Activated CD4-positive, alpha-beta T cell treated with anti-CD3 and anti-CD28 coated beads for 48 hours (primary cell): ENCODE measurements at places on chromosomes 16 and 17.
A peak's percentile ranks its signal among the peaks of the same experiment; 100 is the strongest.

- peak; percentile 37 for DNase-seq
Observed at GRCh38 chr16:8798174-8798527, 512 bp downstream of the PMM2 start.

DNA sequence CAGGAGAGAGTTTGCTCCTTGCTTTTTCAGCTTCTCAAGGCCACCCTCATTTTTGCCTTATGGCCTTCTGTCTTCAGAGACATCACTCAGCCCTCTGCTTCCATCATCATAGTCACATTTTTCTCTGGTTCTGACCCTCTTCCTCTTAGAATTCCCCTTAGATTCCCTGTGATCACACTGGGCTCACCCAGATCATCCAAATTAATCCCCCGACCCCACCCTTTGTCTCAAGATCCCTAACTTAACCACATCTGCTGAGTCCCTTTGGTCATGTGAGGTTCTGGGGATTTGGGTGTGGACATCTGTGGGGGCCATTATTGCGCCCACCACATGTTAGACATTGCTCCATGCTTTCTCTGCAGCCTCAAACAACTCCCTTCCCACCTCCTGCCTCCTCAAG, 323.4 kb downstream of the CPPED1 start:
- no peak for DNase-seq

GRCh38 chr16:88289968-88290401, 92.8 kb upstream of the ZNF469 start:
- DNase-seq: no peak

- no peak for DNase-seq
Observed at GRCh38 chr16:47377154-47377553, 83.7 kb downstream of the ITFG1 start.

- DNase-seq: no peak
Observed at GRCh38 chr17:63136369-63137012, 170.5 kb downstream of the TANC2 start.

DNA sequence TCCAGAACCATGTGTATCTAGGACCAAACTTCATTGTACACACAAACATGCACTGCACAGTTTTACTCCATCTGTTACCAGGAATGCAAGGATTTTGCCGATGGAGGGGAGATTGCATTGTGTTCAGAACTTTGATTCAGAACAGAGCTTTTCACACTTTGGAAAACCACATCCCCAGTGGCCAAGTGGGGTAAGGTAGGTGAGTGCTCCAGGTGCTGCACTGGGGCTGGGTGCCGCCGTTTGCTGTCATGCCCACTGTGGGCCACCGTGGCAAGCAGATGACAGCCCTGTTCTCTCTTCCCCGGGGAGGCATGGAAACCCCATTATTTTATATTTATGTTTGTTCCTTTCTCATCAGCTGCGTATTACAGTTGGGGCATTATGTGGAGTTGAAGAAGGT, 29.3 kb upstream of the JPH3 start:
- DNase-seq: no peak

DNA sequence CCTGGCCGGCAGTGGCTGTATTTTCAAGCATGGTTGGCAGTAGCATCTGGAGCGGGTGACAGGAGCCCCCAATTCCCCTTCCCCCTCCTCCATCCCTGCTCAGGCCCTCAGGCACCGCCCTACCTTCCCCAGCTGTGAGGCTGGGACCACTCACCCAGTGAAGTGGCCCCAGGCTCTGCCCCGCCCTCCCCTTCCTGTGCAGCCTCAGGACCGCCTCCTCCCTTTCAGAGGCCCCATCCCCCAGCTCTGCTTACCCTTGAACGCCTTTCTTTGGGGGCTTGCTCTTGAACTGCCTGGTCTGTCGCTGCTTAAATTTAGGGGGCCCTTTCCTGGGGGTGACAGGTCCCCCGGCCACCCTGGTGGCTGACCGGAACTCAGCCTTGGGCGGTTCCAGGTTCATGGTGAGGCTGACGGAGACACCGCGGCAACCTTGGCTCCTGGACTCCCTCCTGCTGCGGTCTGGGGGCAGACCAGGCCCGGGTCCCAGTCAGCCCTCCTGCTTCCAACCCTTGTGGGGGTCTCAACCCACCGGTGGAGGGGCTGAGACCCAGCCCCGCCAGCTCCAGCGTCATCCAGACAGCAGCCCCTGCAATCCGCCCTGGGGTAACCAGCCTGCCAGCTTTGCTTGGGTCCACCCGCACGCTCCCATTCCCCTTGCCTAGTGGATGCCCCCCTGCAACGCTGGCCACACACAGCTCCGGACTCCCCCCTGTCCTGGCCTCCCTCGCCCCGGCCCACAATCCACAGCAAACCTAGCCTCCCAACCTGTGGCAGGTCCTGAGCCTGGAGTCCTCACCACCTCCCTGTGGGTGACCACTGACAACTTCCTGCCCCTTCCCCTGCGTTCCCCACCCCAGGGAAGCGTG, 3.2 kb downstream of the PDE6G start:
- DNase-seq: peak; percentile 28

GRCh38 chr17:6706996-6707395, 6.2 kb downstream of the SLC13A5 start:
- DNase-seq: no peak

GRCh38 chr16:1054660-1055556, 17.6 kb upstream of the SSTR5 start:
- DNase-seq: peak; percentile 56

- DNase-seq: no peak
Observed at GRCh38 chr16:88309174-88309907, 73.4 kb upstream of the ZNF469 start.

DNA sequence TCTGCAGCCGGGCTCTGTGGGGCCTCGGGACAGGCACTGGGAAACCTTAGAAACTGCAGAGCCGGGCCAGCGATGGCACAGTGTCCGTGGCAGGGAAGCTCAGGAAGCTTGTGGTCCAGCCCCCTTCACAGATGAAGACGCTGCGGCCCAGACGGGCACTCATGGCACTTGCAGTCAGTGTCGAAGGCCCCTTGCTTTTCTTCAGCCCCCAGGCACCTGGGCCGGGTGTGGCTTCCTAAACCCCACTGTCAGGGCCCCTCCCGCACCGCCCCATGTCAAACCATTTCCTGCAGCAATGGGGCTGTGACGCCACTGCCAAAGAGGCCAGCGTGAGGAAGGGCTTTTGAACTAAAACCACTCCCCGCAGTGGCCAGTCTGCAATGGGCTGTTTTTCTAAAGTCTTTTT, 164.0 kb downstream of the LAT start:
- peak; percentile 64 for DNase-seq

GRCh38 chr17:19867079-19867328, 732 bp downstream of the ULK2 start:
- DNase-seq: peak; percentile 58

- no peak for DNase-seq
Observed at GRCh38 chr17:19346351-19347255, 15.9 kb downstream of the B9D1 start.

DNA sequence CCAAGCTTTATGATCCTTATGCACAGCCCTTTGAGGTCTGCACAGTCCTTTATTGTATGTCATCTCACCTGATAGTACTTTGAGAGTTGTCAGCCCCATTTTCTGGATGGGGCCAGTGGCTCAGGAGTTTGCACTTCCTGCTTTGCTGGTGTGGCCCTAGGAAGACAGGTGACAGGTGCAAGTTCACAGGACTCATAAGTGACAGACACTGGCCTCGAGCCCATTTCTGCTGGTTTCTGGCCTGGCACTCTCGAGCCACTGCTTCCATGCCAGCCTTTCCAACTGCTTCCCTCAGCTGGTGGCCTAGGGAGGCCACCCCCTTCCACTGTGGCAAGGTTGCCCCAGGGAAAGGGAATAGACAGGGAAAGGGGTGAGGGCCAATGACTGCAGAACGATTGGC, 84.4 kb upstream of the CCL1 start:
- no peak for DNase-seq

DNA sequence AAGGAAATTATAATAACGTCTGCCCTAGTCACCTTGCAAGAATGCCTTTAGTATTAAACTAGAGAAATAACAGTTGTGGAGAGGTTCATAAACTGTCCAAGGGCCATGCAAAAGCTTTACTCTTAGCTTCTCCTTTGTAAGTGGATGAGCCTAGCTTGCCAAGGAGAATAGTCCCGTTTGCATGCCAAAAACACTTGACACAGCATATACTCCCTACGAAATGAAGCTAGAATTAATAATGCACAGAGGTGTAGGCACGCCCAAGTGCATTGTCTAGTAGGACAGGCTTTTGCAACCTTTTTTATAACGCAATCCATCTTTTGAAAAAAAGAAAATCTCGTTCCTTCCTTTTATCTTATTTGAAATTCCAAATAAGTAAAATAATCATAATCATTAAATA, 12.8 kb upstream of the CDRT4 start:
- DNase-seq: no peak

- DNase-seq: peak; percentile 52
Observed at GRCh38 chr17:40485851-40486521, 15.4 kb downstream of the TNS4 start.

- DNase-seq: no peak
Observed at GRCh38 chr16:69485816-69486215, 61.4 kb downstream of the CYB5B start.

- DNase-seq: no peak
Observed at GRCh38 chr16:53968454-53968853, 264.5 kb downstream of the FTO start.

GRCh38 chr17:73308017-73308823, 3.6 kb downstream of the CDC42EP4 start:
- DNase-seq: no peak

DNA sequence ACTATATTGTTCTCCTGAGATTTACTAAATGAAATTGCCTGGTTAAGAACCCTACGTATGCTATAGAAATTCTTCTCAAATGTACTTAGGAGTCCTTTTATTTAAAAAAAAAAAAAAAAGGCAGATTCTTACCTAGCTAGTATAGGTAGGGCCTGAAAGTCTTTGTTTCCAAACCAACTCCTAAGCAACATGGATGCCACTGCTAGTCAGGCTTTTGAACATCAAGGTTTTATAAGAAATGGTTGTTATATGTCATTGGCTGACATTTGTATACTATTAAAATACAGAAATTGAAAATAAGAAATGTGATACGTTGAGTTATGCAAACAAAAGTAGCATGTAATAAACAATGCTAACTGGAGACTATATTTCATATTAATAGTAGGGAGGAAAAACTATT, 1.2 kb downstream of the EVI2A start:
- DNase-seq: no peak

DNA sequence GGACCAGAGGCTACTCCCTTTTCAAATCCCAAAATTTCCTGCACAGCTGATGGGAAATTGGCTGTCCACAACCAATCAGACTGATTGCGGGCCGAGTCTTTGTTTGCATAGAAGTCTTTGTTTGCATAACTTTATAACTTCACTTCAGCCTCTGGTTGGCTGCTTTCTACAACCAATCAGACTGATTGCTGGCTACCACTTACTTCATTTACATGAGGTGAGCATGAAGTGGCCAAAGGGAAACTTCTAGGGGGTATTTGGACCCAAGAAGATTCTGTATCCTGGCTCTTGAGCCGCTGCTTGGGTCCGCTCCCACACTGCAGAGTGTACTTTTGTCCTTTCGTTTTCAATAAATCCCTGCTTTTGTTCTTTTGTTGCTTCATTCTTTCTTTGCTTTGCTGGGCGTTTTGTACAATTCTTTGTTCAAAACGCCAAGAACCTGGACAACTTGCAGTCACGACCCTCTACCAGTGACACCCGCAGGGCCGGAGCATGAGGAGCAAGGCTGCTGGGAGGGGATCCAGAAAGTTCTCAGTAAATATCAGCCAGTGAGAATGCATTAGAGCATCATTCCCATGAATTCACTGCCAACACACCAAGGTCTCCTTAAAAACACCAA, 67.5 kb downstream of the IQCK start:
- DNase-seq: no peak

DNA sequence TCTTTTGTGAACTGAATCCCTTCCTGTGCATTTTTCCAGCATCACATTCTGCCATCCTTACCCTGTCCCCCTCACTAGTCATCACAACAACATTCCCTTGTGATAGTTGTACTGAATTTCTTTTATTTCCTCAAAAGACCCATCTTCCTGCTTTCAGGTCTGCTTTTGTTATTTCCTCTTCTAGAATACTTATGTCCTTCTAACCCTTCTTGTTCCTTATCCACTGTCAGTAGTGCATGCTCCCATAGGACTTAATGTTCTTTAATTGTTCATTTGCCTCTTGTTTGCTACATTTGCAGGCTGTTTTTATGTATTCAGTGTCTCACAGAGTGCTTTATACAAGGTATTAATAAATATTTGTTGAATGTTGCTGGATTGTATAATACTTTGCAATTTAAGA, 73.0 kb downstream of the BCAS3 start:
- no peak for DNase-seq

DNA sequence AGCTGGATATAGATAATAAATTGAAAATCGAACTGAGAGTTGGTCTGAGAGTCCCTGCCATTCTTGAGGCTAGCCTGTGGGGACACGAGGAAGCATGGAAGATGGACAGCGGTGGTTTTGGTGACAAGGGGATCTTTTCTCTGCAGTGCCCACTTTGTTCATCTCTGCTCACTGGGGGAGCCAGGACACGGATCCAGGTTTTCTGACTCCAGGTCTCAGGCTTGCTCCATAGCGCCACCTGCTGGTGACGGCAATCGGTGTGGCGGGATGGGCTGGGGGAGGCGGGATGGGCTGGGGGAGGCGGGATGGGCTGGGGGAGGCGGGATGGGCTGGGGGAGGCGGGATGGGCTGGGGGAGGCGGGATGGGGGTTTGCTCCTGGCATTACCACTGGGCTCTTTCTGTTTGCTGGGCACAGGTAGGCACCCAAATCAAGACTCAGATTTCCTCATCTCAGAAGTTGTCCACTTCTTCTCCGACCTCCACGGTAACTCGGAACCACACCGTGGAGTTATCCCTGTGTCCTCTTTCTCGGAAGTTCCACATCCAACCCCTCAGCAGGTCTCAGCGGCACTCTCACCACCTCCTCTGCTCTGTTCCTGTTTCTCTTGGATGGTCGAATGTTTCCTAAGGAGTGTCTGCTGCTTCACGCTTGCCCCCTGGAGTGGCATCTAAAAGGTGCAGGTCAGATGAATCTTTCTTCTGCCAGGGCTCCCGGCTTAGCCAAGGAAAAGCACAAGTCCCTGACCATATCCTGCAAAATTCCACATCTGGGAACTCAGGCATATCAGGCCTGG, 142.4 kb downstream of the CYLD start:
- DNase-seq: peak; percentile 58

GRCh38 chr16:63614429-63614828, 1507.4 kb downstream of the CDH11 start:
- DNase-seq: no peak

- no peak for DNase-seq
Observed at GRCh38 chr16:83806731-83807130, 1.0 kb upstream of the HSBP1 start.

DNA sequence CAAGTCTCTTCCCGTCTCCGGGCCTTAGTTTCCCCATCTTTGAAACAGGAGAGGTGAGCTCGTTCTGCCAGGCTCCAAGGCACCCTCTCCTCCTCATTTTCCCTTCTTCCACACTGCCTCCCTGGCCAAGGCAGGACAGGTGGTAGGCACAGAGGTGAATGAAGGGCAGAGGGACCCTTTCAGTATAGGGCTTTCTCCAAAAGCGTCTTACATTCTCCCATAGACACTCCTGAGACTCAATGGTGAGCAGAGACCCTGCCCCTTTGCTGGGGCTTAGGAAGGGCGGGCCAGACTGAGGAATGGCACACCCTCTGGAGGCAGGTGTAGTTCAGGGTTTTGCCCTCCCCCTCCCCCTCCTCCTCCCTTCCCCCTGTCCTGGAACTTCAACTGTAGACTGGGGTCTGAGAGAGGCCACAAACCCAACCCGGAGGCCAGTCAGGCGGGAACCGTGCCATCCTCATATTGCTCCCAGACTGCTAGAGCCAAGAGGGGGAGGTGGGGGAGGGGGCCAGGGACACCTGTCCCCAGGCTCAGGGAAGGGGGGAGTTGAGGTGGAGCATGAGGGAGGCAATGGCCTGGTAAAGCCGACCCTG, 1.9 kb downstream of the PLEKHH3 start:
- no peak for DNase-seq
